Stimulated activated CD4-positive, alpha-beta T cell treated with anti-CD3 and anti-CD28 coated beads, Interleukin-15, amount 100 ng/mL, for 1 hour (primary cell): ENCODE measurements at places on chromosomes 12 and 14.

DNA sequence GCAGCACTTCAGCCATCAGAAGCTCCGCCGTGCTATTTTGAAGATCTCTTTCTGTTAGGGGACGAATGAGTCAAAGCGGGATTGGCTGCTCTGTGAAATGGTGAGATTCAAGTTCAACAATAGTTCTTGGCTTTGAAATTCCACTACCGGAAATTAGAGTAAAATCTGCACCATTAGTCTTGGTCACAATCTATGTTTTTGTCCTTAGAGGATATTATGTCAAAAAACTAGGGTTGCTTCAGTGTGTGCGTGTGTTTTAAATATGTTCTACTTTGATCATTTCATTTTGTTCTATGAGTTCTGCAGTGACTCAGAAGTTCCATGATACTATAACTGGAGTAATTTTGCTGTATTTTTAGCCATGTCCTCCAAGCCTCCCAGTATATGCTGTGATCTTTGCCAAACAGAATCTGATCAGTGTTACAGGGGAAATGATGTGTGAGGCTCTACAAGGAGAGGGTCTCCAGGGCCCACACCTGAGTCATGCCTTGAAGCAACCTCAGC, 22.6 kb downstream of the GPHB5 start:
- DNase-seq, result no peak

GRCh38 chr14:68785534-68786490, 7.1 kb downstream of the ZFP36L1 start:
- no peak for DNase-seq

- no peak for DNase-seq
Observed at GRCh38 chr14:53055003-53055402, 98.1 kb downstream of the DDHD1 start.

DNA sequence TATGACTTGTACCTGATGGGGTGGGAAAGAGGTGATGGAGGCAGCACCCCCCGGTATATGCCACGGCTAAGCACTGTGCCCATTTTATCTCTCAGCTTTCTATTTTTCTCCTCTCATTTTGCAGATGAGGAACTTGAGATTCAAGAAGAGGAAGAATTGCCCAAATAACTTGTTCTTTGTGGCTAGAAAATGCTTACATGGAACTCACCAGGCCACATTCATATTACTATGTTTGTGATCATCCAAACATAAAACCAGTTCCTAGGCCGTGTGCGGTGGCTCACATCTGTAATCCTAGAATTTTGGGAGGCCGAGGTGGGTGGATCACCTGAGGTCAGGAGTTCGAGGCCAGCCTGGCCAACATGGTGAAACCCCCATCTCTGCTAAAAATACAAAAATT, 14.5 kb upstream of the PSMD9 start:
- no peak for DNase-seq

GRCh38 chr12:20646239-20646827, 48.8 kb upstream of the SLCO1C1 start:
- DNase-seq, result no peak

- DNase-seq, result no peak
Observed at GRCh38 chr12:25435431-25435830, 117.7 kb downstream of the LMNTD1 start.

DNA sequence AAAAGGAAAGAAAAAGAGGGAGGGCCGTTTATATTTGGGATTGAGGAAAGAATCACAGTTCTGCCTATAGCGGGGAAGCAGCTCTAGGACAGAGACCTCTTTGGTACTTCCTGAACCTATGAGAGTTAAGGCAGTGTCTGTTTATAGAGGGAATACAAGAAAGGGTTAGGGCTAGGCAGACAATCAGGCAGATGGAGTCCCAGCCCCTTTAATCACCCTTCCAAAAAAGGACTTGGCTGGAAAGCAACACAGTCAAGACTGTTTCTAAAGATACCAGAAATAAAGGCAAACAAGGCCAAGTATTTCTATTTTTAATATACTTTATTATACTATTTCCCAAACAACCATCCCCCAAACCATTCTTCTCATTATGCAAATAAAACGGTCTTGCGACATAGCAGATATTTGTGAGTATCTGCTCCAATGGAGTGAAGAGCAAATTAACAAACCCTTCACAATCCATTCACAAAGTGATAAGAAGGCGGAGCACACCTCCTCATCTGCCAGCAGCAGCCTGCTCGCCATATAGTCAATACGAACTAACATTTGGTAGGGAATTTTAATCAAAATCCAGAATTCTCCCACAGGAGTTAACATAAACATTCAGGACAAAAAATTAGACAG, 697 bp upstream of the GRIP1 start:
- DNase-seq, result no peak

- no peak for DNase-seq
Observed at GRCh38 chr12:24113701-24114100, 164.2 kb upstream of the SOX5 start.

GRCh38 chr14:33432407-33433023, 493.8 kb downstream of the NPAS3 start:
- no peak for DNase-seq

DNA sequence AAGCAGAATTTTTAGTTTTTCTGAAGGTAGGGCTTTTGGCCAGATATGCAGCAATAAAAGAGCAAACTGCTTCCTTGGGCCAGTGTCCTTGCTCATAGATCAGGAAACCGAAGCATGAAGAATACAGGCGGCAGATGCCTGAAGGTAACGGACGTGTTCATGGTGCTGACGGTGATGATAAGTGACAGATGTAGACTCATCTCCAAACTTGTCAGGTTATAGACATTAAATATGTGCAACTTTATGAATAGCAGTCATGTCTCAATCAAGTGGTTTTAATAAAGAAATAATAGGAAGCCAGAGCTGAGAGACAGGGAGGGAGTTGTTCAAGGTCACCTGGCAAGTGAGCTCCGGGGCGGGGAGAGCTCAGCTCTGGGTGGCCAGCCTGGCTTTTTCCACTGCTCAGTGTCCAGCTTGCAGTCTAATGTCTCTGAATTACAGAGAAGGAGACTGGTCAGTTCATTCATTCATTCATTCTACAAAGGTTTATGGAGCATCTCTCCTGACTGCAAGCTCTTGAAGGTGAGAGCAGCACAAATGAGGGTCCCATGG, 1.0 kb downstream of the SERPINA5 start:
- no peak for DNase-seq

- DNase-seq, result no peak
Observed at GRCh38 chr12:39574378-39574777, 45.2 kb downstream of the ABCD2 start.

GRCh38 chr12:125381373-125381772, 316.1 kb downstream of the AACS start:
- no peak for DNase-seq

GRCh38 chr14:61222388-61222787, 58.8 kb downstream of the TMEM30B start:
- no peak for DNase-seq

DNA sequence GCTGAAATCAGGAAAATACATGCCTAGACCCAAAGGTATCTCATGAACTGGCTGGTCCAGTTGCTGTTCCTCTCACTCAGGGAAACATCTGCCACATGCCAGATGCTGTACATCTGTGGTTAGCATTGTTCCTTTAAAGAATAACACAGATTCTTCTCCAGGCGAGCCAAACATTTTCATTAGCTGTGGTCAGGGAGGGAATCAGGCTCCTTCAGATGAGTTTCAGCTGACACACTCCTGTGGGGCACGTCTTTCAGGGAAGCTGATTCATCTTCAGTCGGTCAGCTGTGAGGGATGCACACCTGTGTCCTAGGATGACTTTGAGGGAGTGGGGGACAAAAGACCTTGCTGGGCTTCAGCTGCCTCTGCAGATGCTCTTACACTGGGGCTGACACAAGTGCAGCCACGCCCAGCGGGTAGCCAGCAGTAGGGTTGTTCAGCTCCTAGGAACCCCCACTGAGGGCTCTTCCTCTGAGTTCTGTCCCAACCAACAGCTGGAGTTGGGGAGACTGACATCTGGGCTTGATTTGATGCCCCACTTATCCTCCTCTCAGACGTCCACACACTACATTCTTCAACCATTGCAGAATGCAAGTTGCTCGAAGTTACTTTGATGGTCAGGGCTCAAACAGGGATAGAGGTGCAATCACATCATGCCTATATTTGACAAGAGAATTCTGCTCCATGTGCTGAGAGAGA, 155.0 kb downstream of the NUAK1 start:
- DNase-seq, result no peak

DNA sequence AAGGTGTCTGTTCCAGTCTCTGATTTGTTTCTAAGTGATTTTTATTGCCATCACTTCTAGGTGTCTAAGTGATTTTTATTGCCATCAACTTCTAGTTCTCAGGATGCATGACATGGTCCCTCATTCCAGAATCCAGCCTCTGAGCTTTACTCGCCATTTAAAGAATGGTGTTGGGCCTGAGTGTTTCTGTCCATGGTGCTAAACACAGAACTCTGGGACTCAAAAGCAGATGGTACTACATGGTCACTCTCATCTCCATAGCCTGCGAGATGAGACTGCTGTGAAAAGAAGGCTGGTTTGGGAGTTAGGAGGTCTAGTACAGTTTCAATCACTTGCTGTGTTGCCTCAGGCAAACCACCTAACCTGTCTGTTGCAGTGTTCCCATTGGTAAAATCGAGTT, 276.6 kb downstream of the NRXN3 start:
- no peak for DNase-seq

GRCh38 chr12:111993292-111994150, 19.4 kb downstream of the TMEM116 start:
- DNase-seq, result no peak

DNA sequence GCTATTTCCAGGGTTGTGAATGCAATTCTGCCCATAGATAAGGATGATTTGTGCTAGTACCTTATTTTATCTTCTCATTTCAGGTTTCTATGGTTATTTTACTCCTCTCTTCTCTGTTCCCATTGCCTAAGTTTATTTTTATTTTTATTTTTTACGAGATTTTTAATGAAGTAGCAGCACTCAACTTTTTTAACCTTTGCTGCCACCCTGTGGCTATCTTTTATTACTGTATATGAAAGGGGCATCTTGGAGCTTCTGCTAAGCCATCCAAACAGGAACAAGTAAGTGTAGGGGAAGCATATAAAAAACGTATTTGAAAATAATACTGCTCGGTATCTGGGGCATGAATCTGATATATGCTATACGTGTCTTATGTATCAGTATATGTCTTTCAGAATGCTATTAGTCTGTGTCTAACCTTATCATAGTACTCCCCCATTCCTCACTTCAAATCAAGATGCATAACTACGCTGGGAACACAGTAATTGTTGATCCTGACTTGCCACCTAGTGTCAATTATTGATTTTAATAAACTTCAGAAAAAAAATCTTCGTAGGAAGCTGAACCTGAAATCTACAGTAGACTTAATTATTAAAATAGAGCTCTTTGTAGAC, 60.3 kb downstream of the KLRG1 start:
- no peak for DNase-seq

- peak; percentile 8 for DNase-seq
Observed at GRCh38 chr14:102694530-102695166, 82.6 kb upstream of the TRAF3 start.

DNA sequence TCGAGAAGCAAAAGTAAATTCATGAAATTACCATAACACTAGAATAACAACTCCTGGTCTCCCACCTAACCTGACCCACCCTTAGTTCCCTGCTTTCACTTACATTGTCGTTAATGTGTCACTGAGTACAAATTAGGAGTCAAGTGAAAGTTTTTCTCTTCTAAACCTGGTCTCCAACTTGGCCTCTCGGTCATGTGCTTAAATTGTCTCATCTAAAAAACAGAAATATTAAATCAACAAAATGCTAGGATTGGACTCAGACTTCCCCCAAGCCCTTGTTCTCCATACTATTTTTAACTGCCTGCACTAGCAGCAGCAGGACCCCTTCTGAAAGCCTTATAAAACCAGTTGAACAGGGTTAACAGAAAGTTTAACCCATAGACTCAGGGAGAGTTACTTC, 1.8 kb upstream of the BTG1 start:
- no peak for DNase-seq

DNA sequence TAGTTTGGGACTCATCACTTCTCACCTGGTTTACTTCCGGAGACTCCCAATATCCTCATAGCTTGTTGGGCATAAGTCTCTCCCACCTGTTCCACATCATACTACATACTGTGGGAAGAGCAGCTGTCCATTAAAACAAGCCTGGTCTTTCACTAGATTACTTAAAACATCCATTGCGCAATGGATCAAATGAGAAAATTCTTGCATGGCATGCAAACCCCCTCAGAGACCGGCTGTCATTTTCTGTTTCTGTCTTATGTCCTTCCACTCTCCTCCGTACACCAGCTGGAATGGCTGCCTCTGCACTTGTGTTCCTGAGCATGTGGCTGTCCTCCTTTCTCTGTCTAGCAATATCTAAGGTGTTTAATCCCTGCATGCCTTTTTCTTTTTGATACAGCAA, 265.6 kb downstream of the TMEM117 start:
- DNase-seq, result no peak

- no peak for DNase-seq
Observed at GRCh38 chr12:43806737-43807072, 588 bp upstream of the TWF1 start.

GRCh38 chr14:102565331-102565887, 27.0 kb upstream of the RCOR1 start:
- no peak for DNase-seq

DNA sequence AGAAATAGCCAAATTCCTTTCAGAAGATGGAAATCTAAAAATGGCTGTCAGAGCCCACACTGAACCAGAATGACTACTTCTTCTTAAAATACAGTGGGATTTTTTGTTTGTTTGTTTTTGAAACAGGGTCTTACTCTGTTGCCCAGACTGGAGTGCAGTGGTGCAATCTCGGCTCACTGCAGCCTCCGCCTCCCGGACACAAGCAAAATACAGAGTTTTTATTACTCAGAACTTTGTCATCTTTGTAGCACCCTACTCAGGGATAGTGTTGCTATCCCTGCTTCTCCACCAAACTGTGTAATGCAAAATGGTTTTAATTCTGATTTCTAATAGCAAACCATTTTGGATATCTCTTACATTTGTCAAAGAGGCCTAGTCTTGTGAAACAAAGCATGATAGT, 16.4 kb downstream of the ZNF410 start:
- no peak for DNase-seq

DNA sequence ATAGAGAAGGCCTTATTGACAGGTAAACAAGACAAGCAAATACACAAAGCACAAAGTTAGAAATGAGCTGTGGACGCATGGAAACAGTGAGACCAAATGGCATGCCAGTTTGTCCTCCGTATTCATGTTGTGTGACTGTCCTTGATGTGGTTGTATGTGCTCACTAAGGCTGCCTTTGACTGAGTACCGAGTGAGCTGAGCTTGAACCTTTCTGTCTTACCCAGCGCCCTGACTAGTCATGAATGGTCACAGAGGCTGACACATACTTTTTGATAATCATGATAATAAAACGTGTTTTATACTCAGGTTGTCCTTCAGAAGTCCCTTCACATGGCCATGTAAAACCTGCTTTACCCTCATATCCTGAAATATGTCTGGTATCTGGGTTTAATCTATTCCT, 553 bp upstream of the CATSPERB start:
- DNase-seq, result no peak

GRCh38 chr12:17079251-17079909, 473.4 kb upstream of the LMO3 start:
- DNase-seq, result no peak

- no peak for DNase-seq
Observed at GRCh38 chr12:76445462-76445861, 97.2 kb upstream of the BBS10 start.
